ENCODE measurements at places on chromosomes 2 and 18.

- no peak for DNase-seq
These were observed 99.9 kb upstream of the FN1 start for GRCh38 chr2:215535741-215536140.

- DNase-seq = no peak
These were observed 8.7 kb downstream of the TTC39C start for GRCh38 chr18:24023185-24023814.

- DNase-seq = no peak
These were observed 1.0 kb downstream of the TEX51 start for GRCh38 chr2:126899616-126900185.

DNA sequence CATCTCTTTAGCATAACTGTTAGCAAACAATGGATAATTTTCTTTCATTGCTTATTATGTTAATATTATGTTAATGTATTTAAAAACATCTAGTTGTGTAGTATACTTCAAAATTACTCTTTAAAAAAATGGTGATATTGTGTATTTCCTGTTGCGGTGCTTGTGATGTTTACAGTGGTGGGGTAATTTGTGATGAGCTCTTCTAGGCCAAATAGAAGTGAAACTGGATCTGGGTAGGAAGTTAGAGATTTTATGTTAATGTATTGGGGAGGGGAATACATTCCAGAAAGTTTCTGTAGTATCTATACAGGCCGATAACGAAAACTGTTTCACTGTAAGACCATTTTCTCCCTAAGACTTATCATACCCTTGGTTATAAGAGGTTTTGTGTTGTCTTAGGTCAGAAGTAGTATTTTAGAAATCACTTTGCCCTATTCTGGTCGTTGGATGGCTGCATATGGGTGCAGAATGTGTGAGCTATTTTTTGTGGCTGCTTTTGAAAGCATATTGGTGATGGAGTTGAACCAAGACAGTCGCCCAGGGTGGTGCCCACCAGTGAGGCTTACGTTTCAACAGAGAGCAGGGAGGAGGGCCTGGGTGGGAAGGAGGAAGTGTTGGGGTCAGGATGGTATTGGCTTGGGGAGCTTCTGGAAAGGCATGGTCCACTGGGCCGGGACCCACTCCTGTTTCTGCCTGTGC is 5.8 kb downstream of the TSHZ1 start:
- no peak for DNase-seq

GRCh38 chr2:135030826-135031225 is 16.4 kb downstream of the MAP3K19 start:
- no peak for DNase-seq

DNA sequence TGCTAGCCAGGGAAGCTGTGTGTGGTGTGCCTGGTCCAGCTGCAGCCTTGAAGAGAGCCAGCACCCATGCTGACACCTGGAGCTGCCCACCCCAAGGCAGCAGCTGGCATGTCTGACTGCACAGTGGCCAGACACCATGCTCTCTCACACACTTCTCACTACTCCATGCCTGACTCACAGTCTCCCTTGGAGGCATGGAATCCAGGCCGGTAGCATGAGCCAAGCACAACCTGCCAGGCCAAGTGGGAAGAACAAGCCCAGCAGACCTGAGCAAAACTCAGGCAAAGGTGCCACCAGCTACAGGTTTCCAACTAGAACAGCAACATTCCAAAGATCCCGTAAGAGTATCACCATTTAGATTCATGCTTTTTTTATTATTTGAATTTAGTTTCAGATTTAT is 625.3 kb upstream of the LRRTM4 start:
- DNase-seq = no peak

GRCh38 chr2:177147834-177148445 is 64.7 kb upstream of the HNRNPA3 start:
- DNase-seq = no peak

GRCh38 chr2:217085543-217085942 is 225.7 kb upstream of the TNP1 start:
- no peak for DNase-seq

- DNase-seq = no peak
These were observed 55.6 kb downstream of the ANKRD44 start for GRCh38 chr2:197254776-197255530.

DNA sequence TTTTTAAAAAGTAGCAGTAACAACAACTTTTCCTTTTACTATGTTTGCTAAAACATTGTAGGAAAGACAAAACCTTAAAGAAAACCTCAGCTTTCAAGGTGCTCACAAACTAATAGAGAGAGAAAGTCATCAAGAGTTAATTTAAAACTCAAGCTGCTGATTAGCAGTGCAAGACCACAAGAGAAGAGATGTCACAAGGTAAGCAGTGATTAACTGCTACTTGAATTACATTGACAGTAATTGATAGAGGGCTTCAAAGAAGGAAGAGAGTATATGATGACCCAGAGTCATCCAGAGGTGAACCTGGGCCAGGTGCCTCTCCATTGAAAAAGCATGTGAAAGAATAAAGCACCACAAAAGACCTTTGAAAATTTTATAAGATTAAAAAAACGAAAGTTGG is 939.6 kb upstream of the CNTNAP5 start:
- no peak for DNase-seq

DNA sequence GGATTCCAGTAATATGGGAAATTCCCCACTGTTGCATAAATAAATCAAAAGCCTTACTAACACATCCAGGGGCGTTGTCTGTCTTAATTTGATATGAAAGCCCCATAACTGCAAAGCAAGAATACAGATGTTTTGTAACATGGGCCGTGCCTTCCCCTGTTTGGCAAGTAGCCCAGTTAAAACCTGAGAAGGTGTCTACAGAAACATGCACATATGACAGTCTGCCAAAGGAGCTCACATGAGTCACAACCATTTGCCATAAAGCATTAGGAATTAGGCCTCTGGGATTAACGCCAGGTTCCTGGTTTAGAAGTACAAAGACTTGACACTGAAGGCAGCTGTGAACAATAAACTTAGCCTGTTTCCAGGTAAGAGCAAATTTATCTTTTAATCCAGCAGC is 43.1 kb upstream of the LONRF2 start:
- no peak for DNase-seq

- no peak for DNase-seq
These were observed 52.4 kb downstream of the ASAP2 start for GRCh38 chr2:9258953-9259399.

GRCh38 chr2:182728014-182728413 is 12.0 kb downstream of the DNAJC10 start:
- DNase-seq = no peak

- no peak for DNase-seq
These were observed 17.5 kb downstream of the SERTAD2 start for GRCh38 chr2:64635976-64636911.

DNA sequence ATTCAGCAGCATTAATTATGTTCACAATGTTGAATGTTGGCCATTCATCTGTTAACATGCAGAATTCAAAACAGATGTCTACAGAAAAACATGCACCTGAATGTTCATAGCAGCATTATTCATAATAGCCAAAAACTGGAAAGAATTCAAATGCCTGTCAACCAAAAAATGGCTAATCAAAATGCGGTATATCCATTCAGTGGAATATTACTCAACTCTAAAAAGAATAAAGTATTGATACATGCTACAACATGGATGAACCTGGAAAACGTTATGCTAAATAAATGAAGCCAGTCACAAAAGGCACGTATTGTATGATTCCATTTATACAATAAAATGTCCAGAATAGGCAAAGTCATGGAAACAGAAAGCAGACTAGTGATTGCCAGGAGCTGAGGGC is 68.0 kb downstream of the CCDC88A start:
- DNase-seq = no peak

GRCh38 chr2:218476676-218477075 is 57.8 kb downstream of the VIL1 start:
- DNase-seq = no peak

- DNase-seq = no peak
These were observed 24.4 kb downstream of the UBE2E3 start for GRCh38 chr2:181004647-181005325.

- no peak for DNase-seq
These were observed 14.0 kb upstream of the COL6A3 start for GRCh38 chr2:237427769-237428506.

DNA sequence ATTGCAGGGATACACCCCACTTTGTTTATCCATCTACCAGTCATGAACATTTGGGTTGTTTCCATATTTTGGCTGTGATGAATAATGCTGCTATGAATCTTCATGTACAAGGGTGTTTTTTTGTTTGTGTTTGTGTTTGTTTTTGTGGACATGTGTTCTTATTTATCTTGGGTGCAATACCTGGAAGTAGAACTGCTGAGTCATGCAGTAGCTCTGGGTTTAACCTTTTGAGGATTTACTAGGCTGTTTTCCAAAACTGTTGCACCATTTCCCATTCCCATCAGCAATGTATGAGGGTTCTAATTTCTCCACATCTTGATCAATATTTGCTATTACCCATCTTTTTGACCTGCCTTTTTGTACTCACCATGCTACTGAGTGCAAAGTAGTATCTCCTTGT is 140.0 kb upstream of the CYP1B1 start:
- no peak for DNase-seq

DNA sequence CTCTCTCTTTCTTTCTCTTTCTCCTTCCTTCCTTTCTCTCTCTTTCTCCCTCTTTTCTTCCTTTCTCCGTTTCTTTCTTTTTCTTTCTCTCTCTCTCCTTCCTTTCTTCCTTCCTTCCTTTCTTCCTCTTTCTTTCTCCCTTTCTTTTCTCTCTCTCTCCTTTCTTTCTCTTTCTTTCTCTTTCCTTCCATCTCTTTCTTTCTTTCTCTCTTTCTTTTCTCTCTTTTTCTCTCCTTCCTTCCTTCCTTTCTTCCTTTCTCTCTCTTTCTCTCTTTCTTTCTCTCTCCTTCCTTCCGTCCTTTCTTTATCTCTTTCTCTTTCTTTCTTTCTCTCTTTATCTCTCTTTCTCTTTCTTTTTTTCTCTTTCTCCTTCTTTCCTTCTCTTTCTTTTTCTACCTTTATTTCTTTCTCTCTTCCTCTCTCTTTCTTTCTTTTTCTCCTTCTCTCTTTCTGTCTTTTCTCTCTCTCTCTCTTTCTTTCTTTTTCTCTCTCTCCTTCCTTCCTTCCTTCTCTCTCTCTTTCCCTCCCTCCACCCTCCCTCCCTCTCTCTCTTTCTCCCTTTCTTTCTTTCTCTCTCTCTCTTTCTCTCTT is 32.3 kb upstream of the ODC1 start:
- no peak for DNase-seq

DNA sequence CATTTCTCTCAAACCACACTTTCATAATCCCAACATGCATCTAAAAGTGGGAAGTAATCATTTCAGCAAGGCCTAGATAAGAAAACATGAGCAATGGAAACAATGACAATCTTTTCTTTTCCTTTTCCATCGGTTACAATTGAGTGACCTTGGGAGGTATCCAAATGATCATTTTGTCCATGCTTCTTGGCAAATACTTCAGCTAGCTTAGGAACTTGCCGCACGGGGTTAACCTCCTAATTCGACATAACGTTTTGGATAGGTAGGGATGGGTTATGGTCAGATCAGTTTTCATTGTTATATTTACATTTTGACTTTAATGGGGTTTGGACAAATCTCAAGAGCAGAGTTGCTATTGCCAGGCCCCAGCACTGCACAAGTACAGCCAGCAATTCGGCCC is 4.6 kb upstream of the PTPRM start:
- DNase-seq = no peak

DNA sequence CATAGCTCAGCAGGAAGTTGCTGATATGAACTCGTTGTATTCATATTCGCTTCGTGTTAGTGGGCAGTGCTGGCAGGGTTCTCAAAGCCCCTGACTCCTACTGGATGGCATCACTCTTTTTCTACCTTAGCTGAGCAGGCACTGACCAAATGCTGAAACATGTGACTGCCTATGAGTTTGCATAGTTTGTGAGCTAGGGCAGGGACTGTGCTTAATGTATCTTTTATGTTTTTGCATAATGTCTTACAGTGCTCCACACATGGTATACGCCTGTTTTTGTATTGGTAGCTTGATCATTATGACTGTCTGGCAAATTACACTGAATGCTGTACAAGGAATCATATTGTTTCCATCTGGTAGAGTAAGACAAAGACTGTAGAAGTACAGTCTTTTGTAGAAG is 305.3 kb downstream of the PARD3B start:
- DNase-seq = no peak

- DNase-seq = no peak
These were observed 1109.1 kb upstream of the NRXN1 start for GRCh38 chr2:52141076-52141475.

DNA sequence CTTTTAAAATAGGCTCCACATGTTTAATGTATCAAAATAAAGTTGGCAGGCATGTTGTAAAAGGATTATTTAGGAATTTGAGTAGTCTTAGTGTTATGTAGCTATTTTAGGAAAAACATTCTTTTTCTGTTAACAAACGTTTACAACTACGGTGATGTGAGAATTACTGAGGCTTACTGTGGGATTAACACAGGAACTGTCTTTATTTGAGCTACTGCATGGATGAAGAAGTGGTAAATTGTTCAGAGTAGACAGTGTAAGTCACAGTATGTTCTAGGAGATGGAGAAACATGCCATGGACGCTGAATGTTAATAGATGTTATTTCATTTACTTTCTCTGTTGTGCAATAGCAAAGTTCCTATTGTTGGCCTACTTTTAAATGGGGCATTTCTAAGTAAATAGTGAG is 1.6 kb downstream of the PPM1B start:
- DNase-seq = no peak

DNA sequence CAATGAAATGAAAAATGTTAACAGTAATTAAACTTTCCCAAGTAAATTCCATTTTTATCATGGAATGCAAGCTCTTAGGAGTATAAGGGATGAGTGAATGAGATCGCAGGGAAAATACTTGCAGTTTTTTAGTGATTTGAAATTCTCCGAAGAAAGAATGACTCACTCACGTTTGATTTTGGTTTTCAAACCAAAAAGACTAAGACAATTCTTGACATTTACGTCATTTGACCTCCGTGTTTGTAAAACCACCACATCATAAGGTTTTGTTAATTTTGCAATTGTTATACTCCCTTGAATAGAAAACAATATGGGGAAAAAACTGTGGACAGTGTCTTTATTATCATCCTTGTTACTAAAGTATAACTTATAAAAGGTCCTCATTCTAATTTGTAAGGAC is 29.4 kb downstream of the COL4A4 start:
- no peak for DNase-seq

DNA sequence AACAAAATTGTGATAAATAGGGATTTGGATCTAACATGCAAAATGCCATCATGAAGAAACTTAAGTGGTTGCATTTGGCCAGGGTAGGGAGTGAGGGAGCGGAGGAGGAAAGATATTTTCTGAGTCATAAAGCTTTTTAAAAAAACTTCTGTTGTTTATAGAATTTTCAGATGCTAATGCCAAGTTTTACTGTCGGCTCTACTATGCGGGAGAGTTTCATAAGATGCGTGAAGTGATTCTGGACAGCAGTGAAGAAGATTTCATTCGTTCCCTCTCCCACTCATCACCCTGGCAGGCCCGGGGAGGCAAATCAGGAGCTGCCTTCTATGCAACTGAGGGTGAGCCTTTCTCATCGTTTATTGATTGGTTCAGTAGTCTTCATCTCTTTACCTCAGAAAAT is 56.0 kb upstream of the PTH2R start:
- no peak for DNase-seq

GRCh38 chr18:21831413-21831831 is 90.8 kb downstream of the MIB1 start:
- peak; percentile 34 for DNase-seq
